Retina (tissue), 1 donor: ENCODE measurements at places on chromosomes 11 and 22.

DNA sequence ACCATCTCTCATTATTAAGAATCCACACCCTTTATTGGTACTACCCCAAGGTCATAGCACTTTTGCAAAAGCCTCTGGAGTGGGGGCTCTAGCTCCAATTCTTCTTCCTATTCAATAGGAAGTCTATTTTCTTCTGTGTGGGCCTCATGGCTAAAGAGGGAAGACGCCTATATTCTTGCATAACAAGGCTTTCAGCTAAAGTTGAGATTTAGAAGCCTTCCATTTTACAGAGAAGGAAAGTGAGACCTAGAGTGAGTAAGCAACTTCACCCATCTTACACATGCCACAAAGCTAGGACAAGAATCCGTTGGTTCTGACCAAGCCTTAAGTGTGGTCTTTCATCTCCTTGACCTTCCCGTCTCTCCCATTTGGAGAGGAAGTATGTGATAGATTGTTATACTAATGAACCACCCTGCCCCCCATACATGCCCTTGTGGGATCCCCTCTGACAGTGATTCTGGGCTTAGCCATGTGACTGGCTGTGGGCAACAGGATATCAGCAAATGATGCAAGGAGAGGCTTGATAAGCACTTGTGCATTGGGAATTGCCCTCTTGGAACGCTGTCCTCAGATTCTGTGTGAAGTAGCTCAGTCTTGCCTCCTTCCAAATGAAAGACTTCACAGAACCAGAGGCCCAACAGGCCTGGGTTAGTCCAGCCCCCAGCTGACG is 12.3 kb downstream of the BACE1 start:
- DNase-seq: no peak

DNA sequence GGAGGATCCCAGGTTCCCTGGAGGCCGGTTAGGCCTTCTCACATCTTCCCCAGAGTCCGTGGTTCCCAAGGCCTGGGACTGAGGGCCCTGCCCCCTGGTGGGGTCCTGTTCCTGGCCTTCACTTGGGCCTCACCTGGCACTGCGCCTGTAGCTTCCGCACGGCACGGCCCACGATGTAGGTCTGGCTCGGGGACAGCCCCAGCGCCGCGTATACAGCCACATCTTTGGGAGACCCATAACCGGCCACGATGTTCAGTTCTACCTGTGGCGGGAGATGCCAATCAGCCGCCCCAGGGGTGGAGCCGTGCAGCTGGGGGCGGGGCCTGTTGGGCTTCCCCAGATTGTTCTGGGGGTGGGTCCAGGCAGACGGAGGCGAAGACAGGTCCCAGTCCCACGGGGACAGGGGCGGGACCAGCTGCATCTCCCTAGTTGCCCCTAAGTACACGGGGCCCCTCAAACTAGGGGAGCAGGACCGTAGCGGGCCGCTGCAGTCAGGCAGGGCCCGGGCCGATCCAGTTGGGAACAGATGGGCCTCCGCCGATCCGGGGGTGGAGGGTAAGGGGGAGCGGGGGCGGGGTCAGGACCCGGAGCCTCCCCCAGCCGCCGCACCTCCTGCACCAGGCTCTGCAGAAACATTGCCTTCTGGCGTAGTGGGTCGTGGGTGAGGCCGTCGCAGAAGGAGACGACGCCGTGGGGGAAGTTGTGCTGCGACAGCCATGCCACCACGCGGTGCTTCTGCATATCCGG is 10.1 kb downstream of the AIP start:
- no peak for DNase-seq

- no peak for DNase-seq
Measured at GRCh38 chr11:78476066-78476465, 58.4 kb upstream of the GAB2 start.

GRCh38 chr22:49357661-49358440 is 469.8 kb downstream of the BRD1 start:
- peak; percentile 88 for DNase-seq

- DNase-seq: no peak
Measured at GRCh38 chr11:79512706-79513469, 72.1 kb upstream of the TENM4 start.

GRCh38 chr22:40055143-40055883 is 60.6 kb downstream of the FAM83F start:
- DNase-seq: no peak

DNA sequence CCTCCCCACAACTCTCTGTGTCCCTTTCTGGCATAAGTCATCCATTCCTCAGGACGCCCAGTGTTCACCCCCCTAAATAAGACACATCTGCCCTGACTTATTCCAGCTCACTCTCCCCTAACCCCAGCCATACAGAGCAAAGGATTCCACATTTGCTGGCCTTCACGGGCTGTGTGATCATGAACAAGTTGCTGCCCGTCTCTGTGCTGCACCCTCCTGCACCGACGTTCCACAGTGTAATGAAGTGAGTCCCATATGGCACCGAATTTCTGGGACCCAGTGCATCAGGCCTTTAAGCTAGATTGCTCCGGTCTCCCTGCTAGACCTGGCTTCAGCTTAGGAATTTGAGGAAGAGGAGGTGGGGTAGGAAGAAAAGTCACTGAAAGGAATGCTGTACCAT is 22.4 kb upstream of the LRRC32 start:
- DNase-seq: no peak

- no peak for DNase-seq
Measured at GRCh38 chr11:17581732-17582053, 34.6 kb downstream of the OTOG start.

GRCh38 chr22:32752326-32752725 is 49.2 kb upstream of the TIMP3 start:
- no peak for DNase-seq

DNA sequence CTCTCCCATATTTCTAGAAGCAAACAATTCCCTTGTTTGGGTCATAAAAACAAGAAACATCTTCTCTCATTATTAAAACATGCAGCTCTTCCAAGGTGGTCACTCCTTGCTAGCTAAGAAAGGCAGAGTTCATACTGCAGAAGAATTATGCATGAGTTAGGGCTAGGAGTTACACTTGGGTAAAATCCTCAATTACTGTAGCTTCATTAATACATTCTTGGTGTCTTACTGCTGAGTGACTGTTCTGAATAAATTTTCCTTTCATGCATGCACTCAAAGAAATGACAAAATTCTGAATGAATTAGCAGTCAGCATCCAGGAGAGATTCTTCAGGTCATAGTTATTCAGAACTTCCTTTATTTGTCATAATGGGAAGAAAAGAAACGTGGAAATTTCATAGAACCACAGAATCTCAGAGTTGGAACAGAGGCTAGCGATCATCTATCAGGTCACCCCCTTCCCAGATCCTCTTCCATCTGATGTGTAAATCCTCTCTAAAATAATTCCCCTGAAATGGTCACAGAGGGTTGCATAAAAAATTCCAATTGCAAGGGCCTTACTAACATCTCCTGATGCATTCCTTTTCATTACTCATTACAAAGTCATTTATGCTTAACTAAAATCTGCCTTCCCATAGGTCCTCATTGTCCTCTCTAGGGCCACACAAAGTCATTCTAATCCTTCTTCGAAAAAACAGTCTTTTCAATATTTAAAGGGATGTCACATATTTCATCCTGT is 771.5 kb downstream of the DLG2 start:
- DNase-seq: no peak

GRCh38 chr11:1480191-1480554 is 6.4 kb downstream of the MOB2 start:
- no peak for DNase-seq

DNA sequence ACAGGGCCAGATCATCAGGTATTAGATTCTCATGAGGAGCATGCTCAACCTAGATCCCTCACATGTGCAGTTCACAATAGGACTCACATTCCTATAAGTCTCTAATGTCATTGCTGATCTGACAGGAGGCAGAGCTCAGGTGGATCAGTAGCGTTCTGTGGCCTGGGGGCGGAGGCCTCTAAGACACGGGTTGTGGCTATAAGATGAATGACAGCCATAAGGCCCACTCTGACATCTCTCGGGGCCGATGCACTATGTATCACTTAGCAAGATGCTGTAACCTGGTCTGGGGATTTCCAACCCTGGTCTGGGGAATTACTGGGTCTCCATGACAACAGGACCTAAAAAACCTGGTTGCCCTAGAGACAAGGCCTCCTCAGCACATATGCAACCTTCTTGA is 932.7 kb downstream of the TBC1D22A start:
- DNase-seq: no peak

GRCh38 chr11:131674051-131674755 is 303.8 kb downstream of the NTM start:
- peak; percentile 89 for DNase-seq

DNA sequence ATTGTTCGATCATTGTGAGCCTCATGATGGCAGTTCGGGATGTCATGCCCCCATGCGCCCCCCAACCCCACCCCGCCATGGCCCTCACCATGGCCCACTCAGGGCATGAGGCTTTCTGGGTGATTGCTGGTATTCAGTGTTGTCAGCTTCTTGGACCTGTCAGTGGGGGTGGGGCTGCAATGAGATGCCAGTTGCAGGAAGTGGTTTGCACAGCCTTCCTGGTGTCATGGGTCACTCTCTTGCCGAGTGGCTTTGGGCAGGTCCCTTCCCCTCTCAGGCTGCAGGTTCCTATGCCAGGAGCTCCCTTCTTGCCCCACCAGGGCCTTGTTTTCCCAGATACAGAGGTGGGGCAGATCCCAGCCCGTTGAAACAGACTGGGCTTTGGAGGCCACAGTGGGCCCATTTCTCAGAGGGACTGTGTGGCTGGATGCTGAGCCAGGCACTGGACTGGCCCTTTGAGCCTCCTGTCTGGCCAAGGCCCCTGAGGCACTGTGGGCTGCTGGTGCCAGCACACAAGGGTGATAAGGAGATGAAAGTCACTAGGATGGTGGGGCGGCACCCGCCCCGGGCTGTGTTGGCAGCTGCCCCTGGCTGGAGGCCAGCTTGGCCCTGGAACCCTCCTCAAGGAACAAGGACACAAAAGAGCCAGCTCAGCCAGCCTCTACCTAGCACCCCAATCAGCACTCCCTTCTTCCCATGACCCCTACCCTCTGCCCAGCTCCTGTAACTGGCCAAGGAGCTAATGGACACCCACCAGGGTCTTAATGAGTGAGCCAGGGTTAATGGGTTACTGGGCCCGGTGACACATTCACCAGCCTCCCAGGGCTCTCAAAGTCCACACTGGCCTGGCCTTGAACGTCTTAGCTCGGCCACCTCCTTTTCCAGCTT is 1.5 kb upstream of the GGT1 start:
- DNase-seq: no peak

DNA sequence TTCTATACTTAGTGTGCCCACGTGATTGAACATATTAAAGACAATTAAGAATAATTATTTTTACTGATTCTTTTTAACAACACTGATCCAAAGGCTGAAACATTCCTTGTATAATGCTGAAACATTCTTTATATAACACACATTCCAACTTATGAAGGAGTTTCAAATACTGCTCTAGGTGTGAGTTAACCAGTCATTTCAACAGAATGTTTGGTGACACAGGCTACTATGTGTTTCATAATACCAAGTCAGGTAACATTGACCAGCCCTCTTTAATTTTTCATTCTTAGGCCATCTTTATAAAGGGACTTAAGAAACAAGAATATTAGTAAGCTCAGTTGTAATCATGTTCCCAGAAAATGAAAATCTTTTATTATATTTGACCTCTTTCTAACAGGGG is 136.6 kb downstream of the ELP4 start:
- DNase-seq: no peak

DNA sequence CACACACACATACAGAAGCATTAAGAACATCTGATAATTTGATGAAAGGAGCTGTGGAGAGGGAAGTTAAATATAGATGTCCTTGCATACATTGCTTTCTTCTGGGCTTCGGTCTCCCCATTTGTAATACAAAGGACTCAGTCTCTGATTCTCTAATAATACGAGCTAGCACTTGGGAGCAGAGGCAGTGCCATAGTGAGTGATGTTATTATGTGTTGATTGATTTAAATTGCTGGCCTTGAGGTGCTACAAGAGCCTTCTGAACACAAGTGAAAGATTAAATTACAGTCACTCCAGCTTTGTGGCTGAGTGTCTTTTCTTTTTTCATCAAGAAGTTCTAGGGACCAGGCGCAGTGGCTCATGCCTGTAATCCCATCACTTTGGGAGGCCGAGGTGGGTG is 61.5 kb upstream of the HMGXB4 start:
- DNase-seq: no peak

GRCh38 chr11:123308077-123308476 is 113.0 kb upstream of the CLMP start:
- DNase-seq: no peak

DNA sequence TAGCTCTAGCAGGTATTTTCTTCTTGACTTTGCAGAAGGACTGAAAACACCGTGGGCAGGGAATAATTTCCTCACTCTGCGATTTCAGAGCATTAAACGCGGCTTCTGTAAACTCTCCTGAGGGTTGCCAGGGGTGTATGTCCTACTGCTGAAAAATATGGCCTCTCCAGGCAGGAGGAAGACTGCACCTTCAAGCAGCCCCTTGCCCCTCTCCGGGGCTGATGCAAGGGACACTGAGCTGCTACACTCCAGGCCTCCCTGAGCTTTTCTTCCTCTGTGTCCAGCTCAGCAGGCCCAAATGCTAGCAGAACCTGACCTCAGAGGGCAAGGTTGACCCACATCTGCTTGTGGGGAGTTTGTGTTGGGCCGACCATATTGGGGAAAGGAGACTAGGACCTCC is 2.2 kb downstream of the CD6 start:
- DNase-seq: no peak

DNA sequence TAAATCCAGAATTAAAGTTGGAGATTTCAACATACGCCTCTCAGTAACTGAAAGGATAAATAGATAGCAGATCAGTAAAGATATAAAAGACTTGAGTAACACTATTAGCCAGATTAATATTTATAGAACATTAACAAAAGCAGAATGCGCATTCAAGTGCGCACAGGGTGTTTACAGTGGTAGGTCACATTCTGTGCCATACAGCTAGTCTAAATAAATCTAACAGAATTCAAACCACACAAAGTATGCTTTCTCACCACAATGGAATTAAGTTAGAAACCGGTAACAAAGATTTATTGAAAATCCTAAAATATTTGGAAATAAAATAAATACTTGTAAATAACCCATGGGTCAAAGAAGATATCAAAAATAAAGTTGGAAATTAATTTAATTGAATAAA is 341.0 kb downstream of the DYNC2H1 start:
- no peak for DNase-seq

- peak; percentile 67 for DNase-seq
Measured at GRCh38 chr11:45665206-45665932, at the start of gene CHST1. TSS of gene CHST1 (minus strand) at chr11:45665622. CDS start at chr11:45650923, 14,699 bp downstream.

- no peak for DNase-seq
Measured at GRCh38 chr22:45199723-45200122, 36.0 kb downstream of the NUP50 start.

GRCh38 chr22:37681556-37682049 is 4.5 kb upstream of the NOL12 start:
- DNase-seq: peak; percentile 67

GRCh38 chr11:7442588-7443215 is 42.6 kb upstream of the OLFML1 start:
- peak; percentile 72 for DNase-seq

- no peak for DNase-seq
Measured at GRCh38 chr11:132288036-132288435, 917.6 kb downstream of the NTM start.

- no peak for DNase-seq
Measured at GRCh38 chr11:67646535-67647336, 3.8 kb downstream of the ACY3 start.

- peak; percentile 6 for DNase-seq
Measured at GRCh38 chr11:82927264-82927880, 25.8 kb downstream of the DDIAS start.

GRCh38 chr11:34466802-34467488 is 28.2 kb downstream of the CAT start:
- no peak for DNase-seq
